NCI-H226 (cell line): ENCODE measurements at places on chromosomes 6 and 20.

GRCh38 chr6:336159-337114 lies 44.1 kb downstream of the DUSP22 start:
- no peak for DNase-seq

GRCh38 chr6:22457996-22458395 lies 111.4 kb upstream of the HDGFL1 start:
- no peak for DNase-seq

GRCh38 chr6:127290391-127291265 lies 24.0 kb downstream of the RNF146 start:
- no peak for DNase-seq

DNA sequence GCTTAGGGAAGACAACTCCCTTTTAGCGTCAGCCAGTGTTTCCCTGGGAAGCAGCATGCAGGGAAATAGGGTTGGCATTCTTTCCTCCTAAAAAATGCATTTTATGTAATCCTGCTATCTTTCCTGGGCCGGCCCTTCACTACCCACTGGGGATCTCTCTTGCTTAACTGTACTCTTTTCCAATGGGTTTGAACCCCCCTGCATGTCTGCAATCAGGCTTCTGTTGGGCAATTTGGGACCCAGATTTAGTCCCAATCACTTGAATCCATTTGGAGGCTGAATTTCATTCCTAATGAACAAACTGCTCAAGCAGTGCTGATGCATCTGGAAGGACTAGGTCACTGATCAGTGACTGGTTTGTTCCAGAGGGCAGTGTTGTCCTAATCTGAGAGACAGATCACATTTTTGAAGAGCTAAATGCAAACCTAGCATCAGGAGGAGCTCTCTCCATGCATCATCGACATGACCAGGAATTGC lies 152.0 kb downstream of the TSHZ2 start:
- DNase-seq = no peak

DNA sequence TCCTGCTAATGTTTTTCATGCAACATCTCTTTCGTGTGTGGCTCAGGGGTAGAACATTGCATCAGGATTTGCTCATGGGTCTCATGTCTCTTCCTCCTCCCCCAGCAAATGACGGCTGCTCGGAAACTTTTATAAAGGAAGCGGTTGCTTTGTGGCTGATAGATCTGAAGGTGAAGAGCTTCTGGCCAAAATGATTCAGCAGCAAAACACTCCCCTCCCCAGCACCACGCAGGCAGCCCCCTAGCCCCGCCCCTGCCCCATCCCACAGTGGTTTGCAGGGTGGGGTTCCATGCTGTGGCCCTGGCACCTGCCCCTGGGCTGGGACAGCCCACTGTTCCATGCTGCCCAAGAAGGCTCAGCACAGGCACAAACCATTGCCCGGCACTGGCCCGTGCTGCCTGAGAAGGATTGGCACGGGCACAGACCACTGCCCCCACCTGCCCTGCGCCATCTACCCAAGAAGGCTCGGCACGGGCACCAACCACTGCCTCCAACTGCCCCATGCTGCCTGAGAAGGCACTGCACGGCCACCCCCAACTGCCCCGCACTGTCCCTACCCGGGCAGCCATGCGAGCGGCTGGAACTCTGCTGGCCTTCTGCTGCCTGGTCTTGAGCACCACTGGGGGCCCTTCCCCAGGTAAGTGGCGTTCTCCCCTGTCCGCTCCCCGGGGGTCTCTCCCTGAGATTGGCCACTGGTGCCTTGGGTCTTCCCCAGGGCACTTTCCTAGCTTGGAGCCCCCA lies at the start of gene CST7:
CST7 (plus strand) TSS at position 331 of the 741 bp plus-strand sequence; CDS start at position 568, 237 bp downstream.
- peak; percentile 21 for DNase-seq

DNA sequence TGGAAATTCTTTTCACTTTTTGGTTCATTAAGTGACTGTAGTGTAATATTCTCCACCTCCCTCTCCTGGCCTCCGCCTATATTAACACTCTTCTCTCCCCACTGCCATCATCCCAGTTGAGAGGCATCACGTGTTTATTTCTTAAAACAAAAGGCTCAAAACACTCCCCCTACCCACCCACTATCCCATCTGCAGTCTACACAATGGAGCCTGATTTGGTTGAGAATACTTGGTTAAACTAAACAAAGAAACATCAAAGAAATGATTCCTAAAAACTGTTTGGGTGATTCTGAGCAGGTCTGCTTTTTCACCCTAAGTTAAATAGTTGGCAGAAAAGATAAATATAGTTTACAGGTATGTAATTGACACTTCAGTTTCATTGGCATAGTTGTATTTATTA lies 5.9 kb downstream of the TFAP2B start:
- DNase-seq = no peak

DNA sequence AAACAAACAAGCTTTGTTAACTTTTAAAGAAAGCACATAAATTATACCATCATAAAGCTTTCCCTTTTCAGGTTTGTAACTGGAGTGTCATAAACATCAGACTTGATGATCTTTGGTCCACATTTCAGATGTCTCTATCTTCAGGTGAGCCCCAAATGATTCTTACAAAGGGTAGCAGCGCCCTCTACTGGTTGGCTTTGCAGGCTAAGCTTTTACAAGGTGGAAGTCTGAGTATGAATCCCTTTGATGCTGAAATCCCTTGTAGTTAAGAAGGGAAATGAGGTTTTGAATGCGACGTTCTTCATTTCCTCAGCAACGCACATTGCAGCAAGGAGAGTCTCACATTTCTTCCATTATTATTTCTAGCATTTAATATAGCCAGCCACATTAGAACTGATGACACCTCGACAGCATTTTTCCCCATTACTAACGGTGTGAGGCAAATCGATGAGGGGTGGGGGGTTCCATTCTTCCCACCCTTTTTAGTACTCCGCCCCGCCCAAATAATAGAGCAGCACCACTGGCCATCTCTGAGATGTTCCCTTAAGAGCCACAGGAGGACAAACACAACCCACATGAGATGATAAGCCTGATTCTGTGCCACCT lies 126.3 kb upstream of the NT5E start:
- peak; percentile 47 for DNase-seq

DNA sequence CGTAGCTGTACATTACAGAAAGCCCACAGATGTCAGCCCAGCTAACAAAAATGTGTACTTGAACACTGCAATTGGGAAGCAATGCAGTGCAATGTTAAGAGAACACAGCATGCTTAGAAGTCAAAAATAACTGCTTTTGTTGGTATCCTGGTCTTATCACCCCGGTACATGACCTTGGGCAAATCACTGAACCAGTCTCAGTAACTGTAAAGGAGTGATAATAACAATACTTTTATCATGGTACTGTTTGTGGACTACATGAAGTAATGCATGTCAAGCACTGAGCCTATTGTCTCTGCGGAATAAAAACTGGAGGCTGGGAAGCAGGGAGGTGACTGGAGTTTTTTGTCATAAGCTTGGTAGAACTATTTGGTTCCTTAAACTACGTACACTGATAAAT lies 44.7 kb upstream of the SPDEF start:
- no peak for DNase-seq

- DNase-seq = no peak
Measured at GRCh38 chr6:70072540-70073179, 206.3 kb downstream of the COL19A1 start.

- no peak for DNase-seq
Measured at GRCh38 chr6:98310443-98310842, 523.9 kb upstream of the POU3F2 start.

GRCh38 chr6:56869346-56869745 lies 85.6 kb upstream of the BEND6 start:
- DNase-seq = no peak

GRCh38 chr20:3679749-3680700 lies 1.8 kb downstream of the ADAM33 start:
- DNase-seq = peak; percentile 76

DNA sequence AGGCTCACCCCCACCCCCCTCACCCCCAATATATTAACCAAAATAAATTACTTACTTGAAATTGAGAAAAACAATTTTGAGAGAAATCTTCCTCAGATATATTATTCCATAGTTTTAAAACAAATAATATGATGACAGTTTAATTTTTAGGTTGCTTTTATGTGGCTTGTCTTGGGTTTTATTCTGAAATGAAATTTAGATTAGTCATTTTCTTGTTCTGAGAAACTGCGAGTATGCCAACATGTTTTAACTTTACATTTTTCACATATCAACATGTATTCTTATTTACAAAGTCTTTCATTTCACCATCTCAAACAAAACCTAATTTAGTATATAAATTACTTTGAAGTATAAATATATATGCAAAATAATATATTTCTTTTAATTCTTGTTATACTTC lies 11.1 kb downstream of the REV3L start:
- DNase-seq = no peak

- no peak for DNase-seq
Measured at GRCh38 chr6:91569071-91569470, 982.2 kb upstream of the MAP3K7 start.

DNA sequence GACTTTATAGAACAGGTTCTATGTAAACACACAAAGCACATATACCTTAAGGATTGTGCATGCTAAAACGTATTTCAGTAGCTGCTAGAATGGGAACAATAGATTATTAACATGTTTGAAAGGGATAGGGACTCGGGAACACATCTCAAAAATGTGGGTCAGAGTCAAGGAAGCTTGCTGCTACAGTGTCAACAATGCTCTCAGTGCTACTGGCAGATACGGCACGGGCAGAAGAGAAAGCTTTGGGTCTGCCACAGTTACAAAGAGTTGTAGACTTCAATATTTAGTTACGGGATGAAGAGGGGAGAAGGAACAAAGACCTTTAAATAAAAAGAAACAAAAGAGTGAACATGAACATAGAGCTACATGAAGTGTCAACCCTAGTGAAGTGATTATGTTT lies 170.5 kb downstream of the BACH2 start:
- DNase-seq = no peak

GRCh38 chr6:89536231-89536630 lies 102.3 kb downstream of the LYRM2 start:
- no peak for DNase-seq

DNA sequence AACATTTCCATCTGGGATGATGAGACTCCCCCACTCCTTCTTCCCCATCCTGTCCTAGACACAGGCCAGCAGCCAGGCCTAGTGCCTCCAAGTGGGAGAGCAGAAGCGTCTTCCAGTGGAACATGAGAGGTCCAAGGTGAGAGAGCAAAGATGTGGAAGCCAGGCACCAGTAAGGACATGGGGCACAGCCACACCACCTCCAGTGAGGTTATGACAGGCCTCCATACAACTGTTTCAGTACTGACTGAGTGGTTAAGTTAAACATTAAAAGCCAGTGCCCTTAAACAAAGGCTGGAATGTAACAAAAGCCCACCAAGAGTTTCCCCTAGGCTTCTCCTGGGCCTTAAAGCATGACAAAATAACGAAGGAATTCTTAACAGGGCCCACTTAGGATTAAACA lies 5.3 kb downstream of the ZBTB24 start:
- no peak for DNase-seq

GRCh38 chr6:72636215-72636614 lies 14.4 kb downstream of the KCNQ5 start:
- DNase-seq = no peak

- DNase-seq = no peak
Measured at GRCh38 chr6:147903931-147904330, 395.4 kb downstream of the SAMD5 start.

DNA sequence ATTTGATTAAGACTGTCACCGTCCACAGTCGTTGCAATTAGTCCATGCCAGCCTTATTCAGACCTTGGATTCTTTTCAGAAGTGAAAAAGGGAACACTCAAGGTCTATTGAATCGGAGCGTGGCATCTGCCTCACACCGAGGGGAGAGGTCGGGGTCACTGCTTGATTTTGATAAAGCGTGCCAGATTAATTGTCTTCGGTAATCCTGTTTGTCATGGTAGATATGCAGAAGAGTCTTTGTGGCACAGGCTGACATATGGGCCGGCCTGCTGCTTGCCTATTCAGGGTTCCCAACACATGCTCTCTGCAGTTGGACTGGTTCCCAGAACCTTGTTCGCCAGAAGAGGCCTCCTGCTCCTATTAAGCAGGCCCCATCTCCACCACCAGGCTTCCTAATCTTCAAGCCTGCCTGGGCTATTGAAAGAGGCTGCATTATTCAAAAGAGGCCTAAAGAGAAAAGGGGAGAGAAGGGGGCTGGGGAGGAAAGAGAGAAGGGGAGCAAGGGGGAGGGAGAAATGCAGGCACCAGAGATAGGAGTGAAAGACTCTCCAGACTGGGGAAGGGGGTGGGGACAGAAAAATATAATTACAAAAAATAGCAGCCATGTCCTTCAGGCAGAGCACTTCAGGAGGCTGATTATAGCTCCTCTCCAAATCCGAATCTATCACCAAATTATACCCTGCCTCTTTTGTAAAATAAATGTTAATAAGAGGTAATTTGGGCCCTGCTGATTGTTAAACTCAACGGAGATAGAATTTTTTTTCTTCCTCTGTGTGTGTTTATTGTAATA lies 611.3 kb downstream of the HDGFL1 start:
- no peak for DNase-seq

DNA sequence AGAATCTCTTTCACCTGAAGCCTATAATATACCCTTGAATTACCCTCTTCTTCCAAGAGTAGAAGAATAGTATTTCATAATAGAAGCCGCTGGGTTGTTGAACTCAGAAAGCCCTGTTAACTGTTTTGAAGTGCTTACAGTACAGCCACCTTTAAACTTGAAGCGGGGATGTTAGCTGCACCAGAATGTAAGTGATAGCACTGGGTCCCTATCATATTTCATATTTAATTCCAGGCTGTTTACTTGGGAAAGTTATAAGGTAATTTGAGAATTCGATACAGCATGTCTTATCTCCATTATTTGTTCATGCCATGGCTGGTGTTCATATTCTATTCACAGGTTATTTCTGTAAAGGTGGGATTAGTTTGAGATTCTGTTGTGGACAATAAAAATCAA lies 63.5 kb upstream of the VSTM2L start:
- no peak for DNase-seq

DNA sequence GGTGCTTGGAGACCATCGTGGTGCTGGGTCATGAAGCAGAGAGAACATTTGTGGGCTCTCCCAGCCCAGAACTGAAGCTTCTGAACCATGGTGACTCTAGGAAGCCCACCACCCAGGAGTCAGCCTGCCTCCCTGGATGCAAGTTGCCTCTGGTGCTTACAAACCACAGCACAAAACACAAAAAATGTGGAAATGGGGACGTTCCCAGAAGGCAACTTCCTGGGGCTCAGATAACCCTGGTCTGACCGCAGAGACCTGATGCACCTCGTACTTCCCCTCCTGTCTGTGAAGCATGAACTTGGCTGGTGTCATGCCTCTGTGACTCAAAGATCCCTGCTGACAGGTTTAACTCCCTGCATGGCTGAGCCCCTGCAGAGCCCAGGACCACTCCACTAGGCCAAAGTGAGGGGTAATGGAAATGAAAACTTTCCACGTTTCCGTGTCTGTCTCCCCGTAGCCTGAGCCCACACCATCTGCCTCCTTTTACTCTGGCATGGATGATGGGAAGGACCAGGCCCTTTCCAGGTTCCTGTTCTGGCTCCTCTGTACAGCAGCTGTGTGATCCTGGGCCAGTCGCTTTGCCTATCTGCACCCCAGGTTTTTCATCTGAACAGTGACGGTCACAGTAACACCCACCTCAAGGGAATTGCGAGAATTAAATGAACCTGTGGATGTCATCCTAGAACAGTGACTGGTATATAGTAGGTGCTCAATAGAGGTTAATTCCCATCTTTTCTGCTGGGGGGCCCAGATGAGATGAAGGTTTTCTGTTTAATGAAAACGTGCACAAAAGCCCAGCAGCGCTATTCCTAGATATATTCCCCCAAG lies 57.7 kb downstream of the PPP1R16B start:
- DNase-seq = no peak

- no peak for DNase-seq
Measured at GRCh38 chr6:99241905-99242534, 107.5 kb downstream of the FAXC start.

- no peak for DNase-seq
Measured at GRCh38 chr6:37005061-37005810, at the start of gene FGD2. Gene FGD2 (plus strand): TSS chr6:37005655. CDS start chr6:37005818, 163 bp downstream.

GRCh38 chr6:141467881-141468280 lies 664.8 kb upstream of the GJE1 start:
- peak; percentile 79 for DNase-seq

GRCh38 chr6:94350833-94351232 lies 931.5 kb upstream of the EPHA7 start:
- no peak for DNase-seq
